ENCODE measurements at places on chromosomes 16 and 17. TPM values are rescaled to one million over a fixed set of nuclear protein-coding genes. Genes with fewer than 3 reads are reported as not detected.

PRSS8 gene
- not detected for total RNA-seq

EME1 gene
- 0.89 TPM for total RNA-seq

GJD3 gene
- not detected for total RNA-seq

EEF2KMT gene
- total RNA-seq = 10.9 TPM

RNF213 gene
- 367 TPM for total RNA-seq

SLFN12 gene
- total RNA-seq = 8.9 TPM

NHERF2 gene
- 1.7 TPM for total RNA-seq

CBFA2T3 gene
- 0.11 TPM for total RNA-seq

BCO1 gene
- total RNA-seq = not detected

EIF3C gene
- total RNA-seq = 323 TPM

HMOX2 gene
- 64.1 TPM for total RNA-seq

NPIPB8 gene
- total RNA-seq = not detected

PTX4 gene
- not detected for total RNA-seq

TMEM256 gene
- total RNA-seq = 38.3 TPM

CLDN6 gene
- total RNA-seq = not detected

RNF43 gene
- 1.6 TPM for total RNA-seq

RSL1D1 gene
- total RNA-seq = 206 TPM

CFAP97D1 gene
- not detected for total RNA-seq

ADGRG1 gene
- 0.41 TPM for total RNA-seq

NOS2 gene
- 0.11 TPM for total RNA-seq

TMIGD1 gene
- not detected for total RNA-seq

SLC4A1 gene
- total RNA-seq = not detected

MYOCD gene
- not detected for total RNA-seq

SSTR5 gene
- total RNA-seq = not detected

PRAC2 gene
- total RNA-seq = not detected

MYLK3 gene
- total RNA-seq = 0.32 TPM

ZNF597 gene
- 5.3 TPM for total RNA-seq
